Effector CD4-positive, alpha-beta T cell (primary cell): ENCODE measurements at places on chromosomes 11 and 22.

DNA sequence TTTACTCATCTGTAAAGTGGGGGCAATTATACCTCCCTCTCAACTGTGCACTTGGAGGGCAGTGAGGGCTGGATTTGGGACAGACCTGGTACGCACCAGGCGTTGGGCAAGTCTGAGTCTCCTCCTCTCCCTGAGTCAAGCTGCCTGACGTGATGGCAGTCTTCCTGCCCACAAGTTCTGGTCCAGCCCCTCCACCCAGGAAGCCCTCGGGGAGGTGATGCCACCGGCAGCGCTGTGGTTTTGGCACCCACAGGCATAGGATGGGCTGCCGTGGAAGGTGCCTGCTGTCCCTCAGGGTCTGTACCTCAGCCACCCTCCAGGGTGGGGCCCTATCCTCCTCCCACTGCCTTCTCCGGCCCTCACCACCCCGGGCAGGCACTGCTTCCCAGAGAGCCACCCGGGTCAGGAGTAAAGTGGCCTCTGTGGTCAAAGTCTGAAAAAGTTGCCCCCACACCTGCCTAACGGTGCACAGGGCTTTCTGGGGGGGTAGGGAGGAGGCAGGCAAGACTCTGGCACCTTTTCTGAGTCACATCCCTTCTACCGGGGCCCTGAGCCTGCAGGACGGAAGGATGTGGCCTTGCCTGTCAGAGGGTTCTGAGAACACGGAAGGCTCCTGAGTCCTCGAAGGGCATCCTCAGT lies 6.5 kb upstream of the APOBEC3H start:
- DNase-seq: peak; percentile 81

DNA sequence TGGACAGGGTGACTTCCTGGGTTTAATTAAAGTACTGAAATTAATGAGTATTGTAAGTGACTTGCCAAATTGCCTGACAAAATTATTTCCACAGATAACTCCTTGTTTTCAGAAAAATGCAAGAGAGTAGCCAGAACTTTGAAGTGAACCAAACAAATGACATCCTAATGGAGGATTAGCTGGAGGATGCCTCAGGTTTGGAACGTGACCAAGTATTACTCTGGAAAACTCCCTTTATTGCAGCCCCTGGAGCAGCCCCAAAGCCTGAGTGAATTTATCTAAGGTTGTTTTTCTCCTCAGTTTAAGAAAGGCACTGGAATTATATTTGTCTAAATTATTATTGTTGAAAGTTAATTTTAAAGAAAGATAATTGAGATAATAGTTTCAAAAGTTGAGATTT lies 343.6 kb upstream of the MTNR1B start:
- no peak for DNase-seq

DNA sequence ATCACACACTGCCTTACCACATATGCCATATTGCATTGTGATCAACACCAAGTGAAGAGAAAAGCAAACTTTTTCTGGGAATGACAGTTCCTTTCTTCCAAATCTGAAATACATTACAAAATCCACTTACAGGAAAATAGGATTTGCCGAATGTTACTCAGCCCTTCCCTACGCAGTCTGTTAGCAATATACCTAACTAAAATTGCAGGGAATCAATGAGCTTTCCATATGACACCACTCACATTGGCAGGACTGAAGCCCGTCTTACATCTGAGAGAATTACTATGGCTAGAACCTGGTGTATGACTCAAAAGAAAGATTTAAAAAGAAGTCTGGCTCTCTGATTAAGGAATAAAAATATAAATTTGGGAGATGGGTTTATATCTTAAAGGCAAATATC lies 136.0 kb downstream of the LRRC4C start:
- DNase-seq: no peak

- no peak for DNase-seq
Measured at GRCh38 chr11:65645710-65646109, 7.8 kb downstream of the SIPA1 start.

- DNase-seq: no peak
Measured at GRCh38 chr22:27440304-27440865, 361.2 kb downstream of the MN1 start.

- DNase-seq: peak; percentile 30
Measured at GRCh38 chr11:103035791-103036434, 56.0 kb downstream of the DCUN1D5 start.

DNA sequence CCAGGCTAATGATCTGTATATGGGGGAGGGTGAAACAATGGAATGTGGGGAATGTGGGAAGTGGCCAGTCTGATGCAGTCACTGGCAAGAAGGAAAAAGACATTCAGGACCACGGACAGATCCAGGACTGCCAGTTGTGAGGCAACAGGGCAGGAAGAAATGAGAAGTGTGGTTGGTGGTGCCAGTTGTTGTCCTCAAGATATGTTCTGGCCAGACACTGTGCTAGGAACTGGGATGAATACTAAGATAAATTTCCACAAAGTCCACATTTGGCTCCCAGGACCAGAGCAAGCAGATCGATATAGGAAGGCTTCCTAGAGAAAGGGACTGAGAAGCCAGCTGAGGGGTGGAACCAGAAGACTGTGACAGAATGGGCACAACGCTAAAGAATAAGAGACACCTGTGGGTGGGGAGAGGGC lies 6.8 kb upstream of the TPBGL start:
- DNase-seq: no peak

DNA sequence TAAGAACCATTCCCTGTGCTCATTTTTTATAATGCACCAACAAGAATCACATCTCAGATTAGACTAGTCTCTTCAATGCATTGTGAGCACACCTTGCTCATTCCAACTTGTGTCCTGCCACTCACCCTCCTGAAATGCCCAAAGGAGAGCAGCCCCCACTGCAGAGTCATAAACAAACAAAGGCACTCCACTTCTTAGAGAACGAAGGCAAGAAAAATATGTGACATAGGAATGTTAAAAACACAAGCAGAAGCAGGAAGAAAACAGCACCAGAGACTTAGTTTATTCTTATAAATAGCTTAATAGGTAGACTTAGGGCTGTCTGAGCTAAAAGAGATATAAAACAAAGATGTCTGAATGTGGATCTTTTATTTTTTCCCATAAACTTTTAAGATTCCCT lies 57.2 kb downstream of the GUCY1A2 start:
- no peak for DNase-seq

GRCh38 chr11:122917311-122917710 lies 34.8 kb downstream of the JHY start:
- no peak for DNase-seq

DNA sequence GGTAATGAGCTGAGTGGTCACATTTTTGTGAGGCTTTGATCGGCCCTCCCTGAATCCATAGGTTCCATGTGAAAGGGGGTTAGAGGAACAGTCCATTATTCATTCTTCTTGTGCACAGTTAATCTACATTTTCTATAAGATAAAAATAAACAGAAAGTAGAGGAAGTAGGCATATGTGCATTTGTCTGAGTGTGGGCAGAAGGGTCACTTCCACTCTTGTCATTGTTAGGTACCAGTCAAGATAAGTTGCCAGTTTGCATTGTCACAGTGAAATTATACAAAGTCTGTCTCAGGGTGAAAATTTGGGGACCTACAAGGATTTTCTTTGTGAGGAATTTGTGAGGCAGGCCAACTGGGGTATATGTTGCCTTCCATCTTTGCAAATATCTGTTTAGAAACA lies 4.6 kb upstream of the APOL4 start:
- no peak for DNase-seq
